NCI-H524 (cell line): ENCODE measurements at places on chromosomes 12 and 14.
A peak's percentile ranks its signal among the peaks of the same experiment; 100 is the strongest.

DNA sequence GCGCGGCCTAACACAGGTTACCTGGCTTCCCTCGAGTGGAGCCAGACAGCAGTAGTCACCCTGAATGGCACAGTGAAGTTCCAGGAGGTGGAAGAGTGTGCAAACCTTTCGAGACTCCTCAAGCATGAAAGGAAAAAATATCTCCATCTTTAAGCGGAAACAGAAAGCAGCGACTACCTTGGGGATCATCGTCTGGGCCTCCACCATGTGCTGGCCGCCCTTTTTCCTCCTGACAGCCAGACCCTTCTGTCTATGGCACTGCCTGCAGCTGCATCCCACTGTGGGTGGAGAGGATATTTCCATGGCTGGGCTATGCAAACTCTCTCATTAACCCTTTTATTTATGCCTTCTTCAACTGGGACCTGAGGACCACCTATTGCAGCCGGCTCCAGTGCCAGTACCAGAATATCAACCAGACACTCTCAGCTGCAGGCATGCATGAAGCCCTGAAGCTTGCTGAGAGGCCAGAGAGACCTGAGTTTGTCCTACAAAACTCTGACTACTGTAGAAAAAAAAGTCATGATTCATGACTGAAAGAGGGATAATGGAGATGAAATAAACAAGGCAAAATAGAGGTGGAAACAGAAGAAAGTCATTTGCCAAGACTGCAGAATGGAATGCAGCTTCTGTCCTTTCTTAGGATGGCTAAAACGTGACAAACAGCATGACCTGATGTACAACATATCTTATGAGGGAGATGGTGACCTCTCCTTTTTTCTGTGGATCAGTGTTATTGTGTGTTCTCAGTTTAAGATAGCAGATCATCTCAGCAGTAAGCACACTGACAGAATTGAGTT, 2.4 kb upstream of the HEBP1 start:
- DNase-seq: no peak

GRCh38 chr12:116910645-116911451, at the start of gene FBXW8:
TSS of gene FBXW8 (plus strand) at chr12:116910950. CDS start at chr12:116911038, 88 bp downstream.
- peak; percentile 83 for DNase-seq

- DNase-seq: peak; percentile 93
Observed at GRCh38 chr12:123097561-123098084, 53.3 kb downstream of the PITPNM2 start.

GRCh38 chr12:3606128-3606527, 115.1 kb downstream of the PRMT8 start:
- DNase-seq: no peak

GRCh38 chr14:37594971-37595808, at the start of the genes FOXA1 and TTC6:
TSS of gene FOXA1 (minus strand) at chr14:37595249. CDS start at chr14:37594972, 277 bp downstream.
TSS of gene TTC6 (plus strand) at chr14:37595629. CDS start at chr14:37622065, 26,436 bp downstream.
- peak; percentile 76 for DNase-seq

- DNase-seq: no peak
Observed at GRCh38 chr12:123512838-123513665, 20.5 kb downstream of the RILPL1 start.

- DNase-seq: no peak
Observed at GRCh38 chr14:99472937-99473336, 7.7 kb downstream of the SETD3 start.
